Bronchial smooth muscle cell (primary cell): ENCODE measurements at places on chromosomes 2 and 18. TPM values are rescaled to one million over a fixed set of nuclear protein-coding genes. Genes with fewer than 3 reads are reported as not detected.

Gene SLC16A14
- 1.7 and 6.1 TPM in 2 replicates for total RNA-seq

Gene ANKRD30B
- total RNA-seq: under 0.01 TPM in 1 of 2 replicates, not detected in the other

Gene SP5
- not detected in 2 replicates for total RNA-seq

Gene STEAP3
- total RNA-seq: 6.1 and 15.4 TPM in 2 replicates

Gene AFF3
- total RNA-seq: under 0.01 and 0.34 TPM in 2 replicates

Gene PARD3B
- 6.6 and 17.0 TPM in 2 replicates for total RNA-seq

Gene LYPD1
- total RNA-seq: 0.26 and 1.7 TPM in 2 replicates

Gene FBXO36
- 1.8 and 3.2 TPM in 2 replicates for total RNA-seq

Gene ALPG
- not detected in 2 replicates for total RNA-seq

Gene CREG2
- total RNA-seq: 0.26 and 0.32 TPM in 2 replicates

Gene MSTN
- 0.09 and 0.16 TPM in 2 replicates for total RNA-seq

Gene ACVR1C
- 0.16 and 0.43 TPM in 2 replicates for total RNA-seq

Gene CRIM1
- 63.9 and 74.7 TPM in 2 replicates for total RNA-seq

Gene EFEMP1
- total RNA-seq: 267 and 520 TPM in 2 replicates

Gene OSBPL6
- total RNA-seq: 0.52 and 0.79 TPM in 2 replicates

Gene L3MBTL4
- under 0.01 and 0.16 TPM in 2 replicates for total RNA-seq

Gene GREB1L
- total RNA-seq: 0.16 TPM in 1 of 2 replicates, not detected in the other

Gene NTSR2
- total RNA-seq: under 0.01 TPM in 1 of 2 replicates, not detected in the other

Gene TFCP2L1
- not detected in 2 replicates for total RNA-seq

Gene ST8SIA5
- total RNA-seq: 0.16 TPM in 1 of 2 replicates, not detected in the other

Gene RUFY4
- total RNA-seq: not detected in 2 replicates

Gene ANKRD53
- total RNA-seq: 0.95 and 1.7 TPM in 2 replicates

Gene ASB18
- not detected in 2 replicates for total RNA-seq

Gene MPV17
- 73.6 and 79.1 TPM in 2 replicates for total RNA-seq

Gene UGT1A5
- total RNA-seq: not detected in 2 replicates

Gene IGFBP5
- total RNA-seq: 213 and 793 TPM in 2 replicates

Gene KCNG2
- total RNA-seq: 0.32 and 1.9 TPM in 2 replicates
